ENCODE measurements at places on chromosomes 7 and 10. TPM values are rescaled to one million over a fixed set of nuclear protein-coding genes. Genes with fewer than 3 reads are reported as not detected.
A peak's percentile ranks its signal among the peaks of the same experiment; 100 is the strongest.

GRCh38 chr7:512541-513311 is 6.9 kb downstream of the PDGFA start:
- no peak for DNase-seq

GRCh38 chr7:27204851-27205322 is 5.0 kb upstream of the HOXA13 start:
- no peak for DNase-seq

- DNase-seq: peak; percentile 55
These were observed 133.7 kb upstream of the RSU1 start for GRCh38 chr10:16950656-16951601.

DNA sequence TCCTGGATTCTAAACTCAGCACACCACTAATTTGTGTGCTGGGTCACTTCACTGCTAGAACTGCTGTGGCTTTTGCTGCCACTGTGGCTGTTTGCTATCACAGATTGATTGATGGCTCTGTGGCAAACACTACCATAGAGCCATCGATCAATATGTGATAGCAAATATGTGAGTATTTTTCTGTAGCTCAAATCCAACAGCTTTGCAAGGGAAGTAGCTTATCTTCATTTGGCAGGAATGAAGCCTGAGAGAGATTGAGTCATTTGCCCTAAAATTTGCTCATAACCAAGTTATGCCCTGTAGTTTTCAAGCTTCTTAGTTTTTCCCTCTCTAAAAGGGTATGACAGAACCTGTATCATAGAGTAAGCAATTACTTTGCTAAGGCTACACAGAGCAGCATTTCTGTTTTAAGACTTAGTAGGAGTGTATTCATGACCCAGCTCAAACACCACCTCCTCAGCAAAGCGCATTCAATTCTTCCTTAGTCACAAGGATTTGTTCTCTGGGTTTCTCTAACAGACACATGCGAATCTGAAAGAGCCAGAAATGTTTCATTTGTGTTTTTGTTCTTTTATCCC is 43.1 kb downstream of the MINPP1 start:
- peak; percentile 37 for DNase-seq

GRCh38 chr7:134473861-134474291 is 15.0 kb upstream of the AKR1B1 start:
- DNase-seq: no peak

DNA sequence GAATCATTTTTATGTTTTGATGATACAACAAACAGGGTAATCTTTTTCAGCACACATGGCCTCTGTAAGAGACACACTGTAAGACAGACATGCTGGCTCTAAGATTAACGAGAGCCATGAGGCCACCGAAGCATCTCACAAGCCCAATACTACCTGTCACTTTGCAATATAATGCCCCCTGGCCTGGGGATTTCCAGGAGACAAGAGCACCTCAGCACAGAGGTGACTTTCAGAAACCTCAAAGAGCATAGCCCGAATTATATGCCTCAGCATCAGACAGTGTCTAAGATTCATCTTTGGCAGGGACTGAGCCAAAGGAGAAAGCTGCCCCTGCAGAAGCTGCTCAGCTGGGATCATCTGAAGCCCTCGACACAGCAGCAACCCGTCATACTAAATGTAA is 44.2 kb upstream of the TMEM213 start:
- DNase-seq: no peak

INMT gene
- total RNA-seq: 0.03 TPM
